RPMI7951 (cell line): ENCODE measurements at places on chromosomes 7 and 10.

DNA sequence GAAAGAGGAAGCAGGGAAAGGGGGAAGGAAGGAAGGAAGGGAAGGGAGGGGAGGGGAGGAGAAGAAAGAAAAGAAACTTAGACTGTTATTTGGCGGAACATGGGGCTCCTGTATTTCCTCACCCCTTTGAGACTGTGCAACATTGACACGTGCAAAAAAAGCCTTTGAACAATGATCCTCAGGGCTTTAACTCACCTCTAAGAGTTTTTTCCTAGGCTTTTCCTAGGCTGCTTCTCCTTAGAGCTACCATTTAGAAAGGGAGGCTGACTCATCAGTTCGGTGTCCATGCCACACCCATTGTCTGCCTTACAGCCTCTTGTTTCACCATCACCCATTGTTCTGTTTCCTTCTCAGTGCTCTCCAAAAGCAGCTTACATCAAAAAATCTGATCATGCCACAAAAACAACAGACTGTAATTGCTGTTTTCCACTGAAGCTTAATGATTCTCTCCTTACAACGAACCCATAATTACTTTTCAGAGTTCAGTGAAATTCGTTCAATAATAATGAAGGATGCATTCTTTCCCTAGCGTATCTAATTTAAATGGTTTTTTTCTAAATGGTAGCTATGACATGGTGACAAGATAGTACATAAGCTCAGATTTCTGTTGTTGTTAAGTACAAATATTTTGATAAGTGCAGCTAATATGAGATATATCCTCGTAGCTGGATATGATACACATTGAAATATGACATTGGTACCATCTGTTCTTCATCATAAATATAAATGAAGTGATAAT, 90.8 kb downstream of the PRLHR start:
- peak; percentile 76 for DNase-seq

DNA sequence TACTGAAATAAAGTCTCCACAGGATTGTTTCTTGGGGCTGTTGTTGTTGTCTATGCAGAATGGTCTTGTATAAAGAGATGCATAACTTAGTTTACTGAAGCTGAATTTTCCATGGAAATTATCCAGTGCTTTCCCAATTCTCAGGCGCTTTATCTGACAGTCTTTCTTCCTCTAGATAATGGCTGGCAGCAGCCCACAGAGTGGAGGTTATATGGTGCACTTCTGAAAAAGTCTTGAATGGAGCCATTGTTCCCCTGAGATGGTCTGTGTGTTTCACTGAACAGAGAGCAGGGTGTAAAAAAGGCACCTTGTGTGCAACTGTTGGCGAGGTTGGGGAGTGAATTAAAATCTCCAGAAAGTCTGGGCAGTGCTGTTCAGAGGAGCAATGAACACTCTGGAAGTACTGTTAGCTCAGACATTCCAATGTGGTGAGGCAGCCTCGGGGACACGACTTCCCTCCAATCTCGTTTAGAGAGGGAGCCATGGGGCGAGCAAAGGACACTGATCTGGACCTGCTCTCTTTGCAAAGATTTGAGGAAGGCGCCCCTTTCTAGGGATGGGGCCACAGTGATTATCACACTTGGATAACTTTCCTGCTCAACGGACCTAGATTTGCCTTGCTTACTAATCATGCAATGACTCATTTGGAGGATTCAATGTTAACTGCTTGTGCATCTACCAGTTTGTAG, 2.0 kb upstream of the PLCE1 start:
- peak; percentile 68 for DNase-seq

- peak; percentile 56 for DNase-seq
Measured at GRCh38 chr7:31986878-31987518, 83.2 kb downstream of the PDE1C start.

DNA sequence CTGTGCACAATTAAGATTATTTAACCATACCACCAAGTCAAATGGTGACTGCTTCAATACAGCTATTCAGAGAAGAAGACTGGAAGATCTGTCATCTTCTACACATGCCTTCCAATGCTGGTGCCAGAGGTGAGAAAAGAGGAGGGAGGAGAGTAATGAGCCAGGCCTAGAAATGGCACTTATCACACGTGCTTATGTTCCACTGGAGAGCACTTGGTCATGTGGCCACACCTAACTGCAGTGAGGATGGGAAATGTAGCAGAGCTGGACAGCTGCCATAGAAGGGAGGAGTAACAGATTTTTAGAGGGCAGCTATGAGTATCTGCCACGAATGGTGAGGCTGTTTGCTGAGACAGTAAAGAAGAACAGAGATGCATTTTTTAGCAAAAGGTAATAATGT, 77.1 kb downstream of the MPLKIP start:
- peak; percentile 67 for DNase-seq

GRCh38 chr7:158387546-158387891, 200.1 kb downstream of the PTPRN2 start:
- no peak for DNase-seq

GRCh38 chr7:28041508-28042314, 138.9 kb downstream of the JAZF1 start:
- DNase-seq, result peak; percentile 84

GRCh38 chr10:127405221-127405620, 143.9 kb upstream of the NPS start:
- DNase-seq, result no peak

- no peak for DNase-seq
Measured at GRCh38 chr7:155993420-155994278, 181.4 kb upstream of the SHH start.

GRCh38 chr7:44755698-44756627, 7.3 kb downstream of the ZMIZ2 start:
- no peak for DNase-seq

DNA sequence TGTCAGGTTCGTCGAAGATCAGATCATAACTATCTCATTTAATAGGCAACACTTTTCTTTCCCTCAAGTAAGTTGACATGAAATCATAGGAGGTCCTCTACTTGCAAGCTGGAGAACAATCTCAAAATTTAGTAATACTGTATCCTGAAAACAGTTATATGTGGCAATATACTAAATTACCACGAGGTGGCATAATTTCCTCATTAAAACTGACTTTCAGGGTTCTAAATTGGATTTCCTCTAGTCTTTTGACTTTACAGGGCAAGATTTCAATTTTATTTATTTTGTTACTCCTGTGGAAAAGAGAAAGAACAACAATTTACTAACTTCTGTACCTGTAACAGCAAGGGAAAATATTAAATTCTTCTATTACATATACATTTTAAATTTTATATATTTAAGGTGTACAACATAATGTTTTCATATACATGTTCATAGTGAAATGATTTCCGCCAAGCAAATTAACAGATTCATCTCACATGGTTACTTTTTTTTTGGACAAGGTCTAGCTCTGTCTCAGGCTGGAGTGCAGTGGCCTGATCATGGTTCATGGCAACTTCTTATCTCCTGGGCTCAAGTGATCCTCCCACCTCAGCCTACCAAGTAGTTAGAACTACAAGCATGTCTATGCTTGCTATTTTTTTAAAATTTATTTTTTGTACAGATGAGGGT, 53.4 kb upstream of the CYP2C18 start:
- peak; percentile 29 for DNase-seq

GRCh38 chr7:23067271-23067670, 38.3 kb upstream of the KLHL7 start:
- peak; percentile 43 for DNase-seq

DNA sequence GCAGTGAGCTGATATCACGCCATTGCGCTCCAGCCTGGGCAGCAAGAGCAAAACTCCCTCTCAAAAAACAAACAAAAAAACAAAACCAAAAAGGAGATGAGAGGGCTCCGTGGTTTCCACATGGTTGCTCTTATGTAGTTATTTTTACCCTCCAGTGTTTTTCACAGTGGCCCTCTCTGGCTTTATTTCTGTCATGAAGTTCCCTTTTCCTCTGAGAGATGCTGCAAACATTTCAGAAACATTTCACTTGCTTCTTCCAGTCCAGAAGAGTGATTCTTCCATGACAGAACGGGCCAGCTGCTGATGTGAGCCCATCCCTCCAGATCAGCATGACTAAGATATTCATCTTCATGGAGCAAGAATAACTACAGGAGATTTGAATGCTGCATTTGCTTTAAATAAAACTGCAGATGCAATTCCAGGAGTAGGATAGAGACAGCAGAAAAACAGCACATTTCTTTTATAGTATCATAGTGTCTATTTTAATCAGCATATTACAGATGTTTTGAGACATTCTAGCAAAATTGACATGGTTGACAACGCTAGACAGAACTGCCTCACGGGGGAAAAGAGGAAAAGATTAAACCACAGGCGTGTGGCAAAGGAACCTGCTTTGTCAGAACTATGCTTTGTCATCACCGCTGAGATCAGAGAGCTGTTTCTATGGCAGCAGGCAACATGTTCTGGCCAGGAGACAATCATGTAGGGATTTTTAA, 40.3 kb downstream of the NRCAM start:
- peak; percentile 50 for DNase-seq

DNA sequence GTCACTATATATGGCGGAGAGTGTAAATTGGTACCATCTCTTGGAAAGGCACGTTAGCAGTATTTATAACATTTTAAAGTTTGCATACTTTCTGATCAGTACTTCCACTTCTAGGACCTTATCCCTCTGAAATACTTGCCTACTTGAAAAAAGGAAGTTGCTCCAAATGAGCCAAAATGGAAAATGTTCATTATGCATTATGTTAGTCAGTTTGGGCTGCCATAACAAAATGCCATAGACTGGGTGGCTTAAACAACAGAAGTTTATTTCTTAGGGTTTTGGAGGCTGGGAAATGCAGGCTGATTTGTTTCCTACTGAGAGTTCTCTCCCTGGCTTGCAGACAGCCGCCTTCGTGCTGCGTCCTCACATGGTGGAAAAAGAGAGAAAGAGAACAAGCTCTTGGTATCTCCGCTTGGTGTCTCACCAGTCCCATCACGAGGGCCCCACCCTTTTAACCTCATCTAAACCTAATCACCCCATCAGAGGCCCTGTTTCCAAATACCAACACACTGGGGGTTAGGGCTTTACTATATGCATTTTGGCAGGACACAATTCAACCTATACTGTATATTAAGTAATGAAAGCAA, 6.9 kb downstream of the SNX10 start:
- DNase-seq, result no peak

DNA sequence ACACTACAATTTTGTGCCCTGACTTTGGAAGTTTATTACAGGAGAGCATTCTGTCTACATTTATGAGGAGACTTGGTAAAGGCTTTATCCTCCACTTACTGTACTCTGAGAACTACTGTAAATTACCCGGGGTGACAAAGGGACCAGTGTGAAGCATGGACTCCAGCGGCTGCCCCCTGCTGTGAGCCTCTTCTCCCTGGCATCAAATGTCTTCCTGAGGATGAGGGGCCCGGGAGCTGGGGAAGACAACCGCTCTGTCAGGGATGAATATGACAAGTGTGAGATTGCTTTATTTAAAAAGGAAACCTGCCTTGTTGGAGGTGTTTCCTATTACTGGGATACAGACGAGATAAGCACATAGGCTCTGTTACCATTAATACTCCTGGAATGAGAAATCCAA, 714.8 kb downstream of the CCSER2 start:
- DNase-seq, result no peak

- no peak for DNase-seq
Measured at GRCh38 chr7:156651474-156651873, 10.9 kb downstream of the RNF32 start.

DNA sequence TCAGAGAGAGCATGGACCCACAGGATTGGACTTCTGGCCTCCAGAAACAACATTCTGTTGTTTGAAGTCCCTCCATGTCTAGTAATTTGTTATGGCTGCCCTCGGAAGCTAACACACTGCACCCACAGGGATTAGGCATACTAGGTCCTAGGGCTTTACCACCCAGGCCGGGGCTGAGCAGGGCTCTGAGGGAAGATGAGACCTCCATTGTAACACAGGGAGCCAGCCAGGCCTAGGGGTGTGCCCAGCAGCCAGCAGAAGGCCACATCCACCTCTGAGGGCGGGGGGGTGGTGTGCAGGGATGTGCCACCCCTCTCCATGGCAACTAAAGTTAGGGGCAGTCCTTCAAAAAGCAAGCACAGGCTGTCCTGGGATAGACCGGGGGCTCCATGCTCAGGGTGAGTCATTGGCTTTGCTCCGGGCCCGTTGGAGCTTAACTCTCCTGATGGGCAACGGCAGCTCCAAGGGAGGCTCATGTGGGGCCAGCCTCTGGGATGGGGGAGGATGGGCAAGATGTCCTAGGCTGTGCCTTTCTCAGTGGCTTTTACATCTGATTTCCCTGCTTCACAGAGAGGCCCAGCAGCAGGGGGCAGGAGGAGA, 96.6 kb upstream of the GPR26 start:
- DNase-seq, result peak; percentile 9

GRCh38 chr10:103823706-103824272, 31.6 kb downstream of the SH3PXD2A start:
- DNase-seq, result no peak

- no peak for DNase-seq
Measured at GRCh38 chr10:73287441-73287840, 35.0 kb upstream of the MRPS16 start.

- no peak for DNase-seq
Measured at GRCh38 chr10:44234483-44234875, 150.4 kb downstream of the CXCL12 start.

DNA sequence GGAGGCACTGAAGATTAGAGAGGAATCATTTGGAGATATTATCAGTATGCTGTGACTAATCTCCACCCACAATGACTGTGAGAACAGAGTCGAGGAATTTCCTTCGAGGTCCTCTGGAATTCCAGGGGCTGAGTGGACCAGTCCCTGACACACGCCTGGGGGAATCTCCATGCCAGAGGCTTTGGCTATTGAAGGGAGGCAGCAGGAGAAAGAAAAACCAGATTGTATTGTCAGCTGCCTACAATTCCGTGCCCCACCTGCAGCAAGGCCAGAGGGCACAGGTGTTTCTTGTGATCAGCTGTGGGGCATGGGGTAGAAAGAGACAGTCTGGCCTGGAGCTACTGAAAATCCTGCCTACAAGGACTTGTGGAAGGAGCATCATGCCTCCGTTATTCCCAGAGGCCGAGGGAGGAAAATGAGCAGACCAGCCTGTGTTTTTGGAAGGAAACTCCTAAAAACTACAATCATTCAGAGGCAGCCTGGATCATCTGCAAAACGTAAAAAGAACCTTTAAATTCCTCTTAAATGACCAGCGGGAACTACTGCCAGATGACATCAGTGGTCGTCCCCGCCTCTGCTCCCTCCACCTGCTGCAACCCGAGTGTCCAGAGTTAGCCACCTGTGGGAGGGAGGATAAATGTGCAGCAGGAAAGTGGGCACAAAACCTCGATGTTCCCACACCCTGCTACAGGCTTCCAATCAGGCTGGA, 25.4 kb upstream of the ANK3 start:
- peak; percentile 91 for DNase-seq

DNA sequence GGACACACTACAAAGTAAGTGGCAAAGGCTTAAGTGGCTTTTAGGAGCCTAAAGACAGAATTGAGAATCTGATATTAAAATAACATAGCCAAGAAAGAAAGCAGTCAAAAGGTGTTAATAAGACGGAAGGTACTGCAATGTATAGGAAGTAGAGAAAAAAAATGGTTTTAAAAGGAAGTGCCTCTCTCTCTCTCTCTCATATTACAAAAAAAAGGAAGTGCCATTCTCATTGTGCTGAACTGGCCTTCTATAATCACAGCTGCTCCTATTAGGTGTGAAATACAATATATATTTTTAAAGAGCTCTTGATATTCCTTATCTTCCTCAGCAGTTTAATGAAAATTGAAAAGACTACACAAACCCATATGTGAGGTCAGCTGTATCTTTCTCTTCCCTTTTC, 199.4 kb upstream of the NPVF start:
- DNase-seq, result no peak

GRCh38 chr10:110898391-110898790, 20.6 kb downstream of the BBIP1 start:
- no peak for DNase-seq

GRCh38 chr10:128054163-128054970, 71.9 kb downstream of the MKI67 start:
- DNase-seq, result no peak
